NCI-H446 treated with DMSO at 0.1 percent for 48 hours (cell line): ENCODE measurements at places on chromosomes 2 and 18.
A peak's percentile ranks its signal among the peaks of the same experiment; 100 is the strongest.

GRCh38 chr2:9813312-9814128 lies 29.8 kb upstream of the TAF1B start:
- DNase-seq: peak; percentile 35

GRCh38 chr2:157221394-157221988 lies 36.0 kb upstream of the GALNT5 start:
- DNase-seq: peak; percentile 33

DNA sequence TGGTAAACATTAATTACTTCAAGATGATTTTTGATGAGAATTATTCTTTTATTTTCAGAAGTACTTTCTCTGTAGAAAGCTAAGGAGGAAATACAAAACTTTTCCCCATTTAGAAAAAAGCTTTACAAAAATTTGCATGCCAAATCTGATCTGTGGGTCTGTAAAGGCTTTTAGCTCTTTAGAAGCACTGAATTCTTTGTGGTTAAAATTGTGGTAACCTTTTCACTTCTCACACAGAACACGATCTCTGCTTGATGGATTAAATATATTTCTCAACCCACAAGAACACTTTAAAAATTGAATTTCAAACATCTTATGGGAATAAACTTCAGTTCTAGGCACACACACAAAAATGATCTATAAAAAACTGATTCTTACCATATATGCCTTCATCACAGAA lies 63.7 kb downstream of the VIL1 start:
- no peak for DNase-seq

DNA sequence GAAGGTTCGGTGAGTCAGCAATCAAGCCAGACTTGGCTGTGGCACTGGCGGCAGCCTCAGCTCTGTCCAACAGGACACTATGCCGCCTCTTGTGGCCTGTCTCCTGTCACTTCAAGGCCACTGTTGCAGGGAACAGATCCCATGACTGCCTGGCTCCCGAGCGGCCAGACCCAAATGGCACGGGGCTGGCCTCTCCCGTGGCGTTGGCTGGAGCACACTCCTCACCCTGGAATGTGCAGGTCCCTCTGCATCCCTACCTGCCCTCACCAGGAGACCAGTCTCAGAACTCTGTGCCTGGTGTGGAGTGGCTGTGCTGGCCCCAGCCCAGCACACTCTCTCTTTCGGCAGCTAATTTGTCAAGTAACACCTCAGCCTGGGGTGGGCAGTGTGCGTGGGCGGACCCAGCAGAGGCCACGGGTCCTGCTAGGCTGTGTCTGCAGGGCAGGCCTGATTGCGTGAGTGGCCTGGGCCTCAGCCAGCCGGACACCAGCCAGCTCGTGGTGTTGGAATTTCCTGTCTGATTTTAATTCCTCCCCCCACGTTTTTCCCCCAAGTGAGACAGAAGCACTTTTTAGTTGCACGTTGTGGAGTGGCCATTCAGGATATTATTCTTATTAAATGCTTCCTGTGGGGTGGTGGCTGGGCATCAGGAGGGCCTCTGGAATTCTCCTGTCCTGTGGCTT lies 179.3 kb downstream of the GLI2 start:
- DNase-seq: no peak

DNA sequence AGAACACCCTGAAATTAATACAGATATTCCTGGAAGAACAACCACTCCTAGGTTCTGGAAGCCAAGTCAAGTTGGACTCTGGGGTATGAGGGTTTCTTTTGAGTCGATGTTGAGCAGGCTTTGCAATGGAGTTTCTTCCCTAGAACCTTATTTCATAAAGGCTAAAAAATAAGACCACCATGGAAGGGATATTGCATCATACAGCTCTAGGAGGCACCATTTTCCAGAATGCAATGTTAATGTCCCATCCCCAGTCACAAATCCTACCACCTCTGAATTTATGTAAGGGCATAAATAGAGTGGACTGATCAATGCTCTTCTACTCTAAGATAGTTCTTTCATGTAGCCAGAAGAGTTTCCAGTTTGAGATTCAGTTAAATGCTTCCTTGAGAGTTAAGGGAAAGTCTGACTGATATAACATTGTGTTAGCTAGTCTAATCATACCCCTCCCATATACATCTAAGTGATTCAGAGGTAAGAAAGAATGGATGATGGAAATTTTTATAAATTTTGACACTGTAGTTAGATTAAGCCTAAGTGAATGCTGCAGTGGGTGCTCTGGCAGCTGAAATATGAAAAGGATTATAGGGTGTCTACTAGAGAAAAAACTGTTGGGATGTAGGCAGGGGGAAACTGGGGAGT lies 22.0 kb downstream of the ARHGAP15 start:
- no peak for DNase-seq
